Osteoblast (primary cell): ENCODE measurements at places on chromosomes 6 and 20. TPM values are rescaled to one million over a fixed set of nuclear protein-coding genes. Genes with fewer than 3 reads are reported as not detected.

DNA sequence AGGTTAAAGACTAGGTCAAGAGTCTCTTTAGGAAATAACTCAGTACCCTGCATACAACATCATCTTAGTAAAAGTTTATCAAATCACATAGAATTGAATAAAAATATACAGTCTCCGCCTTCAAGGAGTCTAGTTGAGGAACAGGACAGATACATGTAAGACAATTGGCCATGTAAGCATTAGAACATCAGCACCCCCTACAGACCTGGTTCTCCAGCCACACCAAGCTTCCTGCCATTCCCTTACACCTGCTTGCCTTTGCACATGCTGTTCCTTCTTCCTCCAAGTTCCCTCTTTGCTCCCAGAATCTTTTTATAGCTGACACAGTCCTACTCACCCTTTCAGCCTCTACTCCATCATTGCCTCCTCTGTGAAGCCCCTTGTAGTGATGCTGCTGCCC is 187.8 kb upstream of the LRFN2 start:
- no peak for DNase-seq

- DNase-seq = no peak
Observed at GRCh38 chr20:46159101-46159897, 41.2 kb downstream of the CD40 start.

Gene EZR
- total RNA-seq = 69.8 and 89.4 TPM in 2 replicates

DNA sequence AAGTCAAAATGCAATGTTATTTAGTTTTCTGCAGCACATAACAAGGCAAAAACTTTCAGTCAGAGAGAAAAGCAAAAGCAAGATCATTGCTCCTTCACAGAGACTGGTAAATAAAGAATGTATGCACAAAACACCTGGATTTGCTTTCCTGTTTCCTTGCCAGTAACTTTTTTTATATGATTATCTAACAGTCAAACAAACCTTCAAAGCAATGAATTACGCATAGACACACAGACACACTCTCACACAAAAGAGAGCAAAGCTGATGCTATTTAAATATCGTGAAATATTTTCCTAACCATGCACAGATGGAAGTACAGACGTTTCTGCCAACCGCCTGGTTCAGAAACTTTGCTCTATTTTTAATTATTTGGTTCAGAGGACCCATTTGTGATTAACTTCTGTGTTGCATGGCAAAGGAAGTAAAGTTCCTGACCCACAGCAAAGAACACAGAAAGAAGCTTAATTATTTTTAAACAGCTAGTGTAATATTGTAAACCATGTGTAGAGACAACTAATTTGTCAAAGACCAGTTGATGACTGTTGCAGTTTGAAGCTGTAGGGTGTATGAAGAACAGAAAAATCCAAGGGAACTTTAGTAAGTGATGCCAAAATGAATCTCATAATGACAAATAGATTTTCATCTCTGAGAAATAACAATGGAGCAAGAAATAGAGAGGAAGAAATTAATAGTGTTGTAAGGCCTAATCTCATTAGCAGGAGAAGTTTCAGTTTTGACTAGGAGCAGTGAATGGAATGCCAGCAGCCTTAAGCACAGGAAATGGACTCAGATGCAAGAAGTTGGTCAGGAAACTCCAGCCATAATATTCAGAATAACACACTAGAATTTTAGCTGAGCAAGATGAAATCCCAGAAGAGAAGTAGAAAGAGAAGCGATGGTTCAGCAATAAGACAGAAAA is 24.1 kb downstream of the ATXN1 start:
- no peak for DNase-seq

DNA sequence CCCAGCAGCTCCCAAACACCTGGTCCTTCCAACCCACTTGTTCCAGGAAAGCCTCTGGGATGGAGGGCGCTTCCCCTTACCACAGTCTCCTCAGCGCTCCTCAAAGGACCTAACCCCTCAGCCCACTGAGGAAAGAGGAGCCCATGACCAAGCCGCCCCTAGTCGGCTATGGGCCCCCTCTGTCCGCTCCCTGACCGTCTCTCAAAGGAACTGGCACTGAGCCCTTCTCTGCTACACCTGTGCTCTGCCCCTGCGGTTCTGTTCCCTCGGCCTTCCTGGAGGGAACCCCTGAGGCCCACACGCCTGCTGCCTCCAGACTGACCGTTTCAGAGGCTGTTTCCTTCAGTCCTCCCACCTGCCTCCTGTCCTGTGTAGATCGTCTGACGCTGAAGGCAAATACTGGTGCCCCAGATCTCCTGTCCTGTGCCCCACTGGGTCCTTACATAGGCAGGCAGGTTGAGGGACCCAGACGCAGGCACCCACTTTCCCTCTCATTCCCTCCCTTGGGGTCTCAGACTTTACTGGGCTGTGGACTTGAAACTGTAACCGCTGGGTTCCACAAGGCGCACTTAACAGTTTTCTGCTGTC is 1.9 kb upstream of the SLC4A11 start:
- DNase-seq = peak; percentile 73

GRCh38 chr6:166079841-166080240 is 87.8 kb downstream of the TBXT start:
- no peak for DNase-seq

- no peak for DNase-seq
Observed at GRCh38 chr6:142152746-142153145, 5.7 kb downstream of the VTA1 start.
